Stimulated activated CD8-positive, alpha-beta memory T cell treated with anti-CD3 and anti-CD28 coated beads, Interleukin-7, amount 100 ng/mL, for 1 hour (primary cell): ENCODE measurements at places on chromosomes 6 and 20.
A peak's percentile ranks its signal among the peaks of the same experiment; 100 is the strongest.

DNA sequence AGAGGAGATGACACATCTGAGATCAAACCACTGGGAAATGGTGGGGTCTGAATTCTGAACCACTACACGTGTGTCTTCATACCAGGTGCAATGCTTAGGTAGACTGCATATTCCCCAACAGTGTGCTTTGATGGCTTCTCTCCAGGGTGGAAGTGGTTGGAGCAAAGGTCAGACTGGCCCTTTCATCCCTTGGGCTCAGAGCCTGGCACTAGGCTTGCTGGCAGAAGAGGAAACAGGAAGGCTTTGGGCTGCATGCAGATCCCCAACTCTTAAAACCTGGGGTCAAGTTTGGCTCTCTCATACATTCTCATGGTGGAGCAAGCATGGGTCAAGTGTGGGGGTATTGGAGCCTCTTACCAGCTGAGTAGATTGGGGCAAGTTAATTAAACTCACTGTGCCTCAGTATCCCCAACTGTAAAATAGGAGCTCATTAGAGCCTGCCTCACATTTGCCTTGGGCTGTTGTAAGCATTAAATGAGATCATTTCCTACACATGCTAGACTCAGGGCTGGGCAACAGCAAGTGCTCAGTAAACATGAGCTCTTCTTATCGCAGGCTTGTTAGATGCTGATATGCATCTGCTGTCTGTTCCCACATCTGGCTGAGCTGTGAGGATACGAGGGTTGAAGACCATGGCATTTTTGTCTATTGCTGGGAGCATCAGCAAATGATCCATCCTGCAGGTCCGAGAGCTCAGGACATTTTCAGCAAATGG lies 51.6 kb upstream of the FAM83D start:
- DNase-seq: no peak

GRCh38 chr6:167962711-167963110 lies 34.8 kb upstream of the KIF25 start:
- no peak for DNase-seq

GRCh38 chr6:167839755-167840154 lies 13.0 kb downstream of the AFDN start:
- DNase-seq: no peak

- no peak for DNase-seq
These were observed 4.3 kb downstream of the GFRA4 start for GRCh38 chr20:3658716-3659491.

DNA sequence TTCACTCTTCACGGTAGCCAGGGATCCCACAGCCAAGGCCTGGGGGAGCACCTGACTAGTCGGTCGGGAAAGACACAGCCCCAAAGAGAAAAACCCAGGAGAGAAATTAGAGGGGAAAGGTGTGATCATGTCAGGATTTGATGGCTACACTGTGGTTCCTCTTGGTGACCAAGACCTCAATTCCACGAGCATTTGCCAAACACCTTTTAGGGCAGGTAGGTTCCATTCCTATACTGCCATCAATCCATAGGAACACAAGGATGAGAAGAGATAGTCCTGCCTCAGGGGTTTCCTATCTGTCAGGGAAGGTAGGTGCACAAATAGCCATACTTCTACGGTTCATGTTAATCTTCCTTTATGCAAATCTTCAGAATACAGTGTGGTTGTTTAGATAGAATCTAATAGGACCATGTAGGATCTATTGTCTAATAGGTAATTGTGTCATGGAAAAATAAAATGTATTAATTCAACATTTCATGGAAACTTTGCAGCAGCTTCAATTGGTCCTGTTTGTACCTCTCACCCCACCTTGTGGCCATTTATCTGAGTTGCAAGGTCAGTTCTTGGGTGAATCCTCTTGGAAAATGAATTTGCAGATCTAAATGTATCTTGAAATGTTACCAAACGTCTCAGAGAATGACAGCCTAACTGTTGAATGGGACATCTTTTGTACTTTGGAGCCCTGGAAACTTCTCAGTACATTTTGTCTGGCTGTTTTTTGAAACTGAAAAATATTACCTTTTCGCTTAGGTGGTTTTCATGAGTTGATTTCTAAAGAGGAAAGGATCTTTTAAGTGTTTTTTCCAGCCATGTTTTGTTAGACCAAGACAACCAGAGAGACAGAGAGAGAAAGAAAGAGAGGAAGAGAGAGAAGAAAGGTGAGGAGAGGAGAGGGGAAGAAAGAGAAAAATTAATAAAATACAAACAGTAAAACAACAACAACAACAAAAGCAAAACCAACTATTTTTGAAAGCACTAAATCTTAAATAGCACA lies 33.7 kb upstream of the IYD start:
- no peak for DNase-seq

DNA sequence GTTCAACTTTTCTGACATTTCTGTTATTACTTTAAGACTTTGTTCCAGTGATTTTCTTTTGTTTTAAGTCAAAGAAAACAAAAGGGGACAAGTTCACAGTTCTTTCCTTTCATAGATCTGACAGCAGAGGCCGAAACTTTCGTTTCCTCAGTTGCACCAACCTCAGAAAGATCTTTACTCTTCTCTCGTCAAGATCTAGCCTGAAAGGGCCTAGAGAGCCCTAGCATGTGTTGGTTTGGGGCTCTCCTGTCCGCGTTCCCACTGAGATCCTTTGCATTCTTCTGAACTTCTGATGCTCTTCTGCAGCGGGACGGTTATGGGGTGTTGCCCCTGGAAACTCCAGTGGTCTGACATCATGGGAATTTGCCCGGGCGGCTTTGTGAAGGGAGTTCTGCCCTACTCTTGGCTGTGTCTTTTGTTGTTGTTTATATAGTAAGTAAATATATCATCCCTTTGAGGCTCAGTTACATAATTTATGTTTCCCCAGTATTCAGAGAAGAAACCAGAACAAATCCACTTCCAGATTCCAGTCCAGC lies 129.1 kb downstream of the SASH1 start:
- no peak for DNase-seq

GRCh38 chr6:142561511-142562265 lies 259.9 kb downstream of the ADGRG6 start:
- no peak for DNase-seq

- DNase-seq: no peak
These were observed 40.2 kb upstream of the MRGBP start for GRCh38 chr20:62755817-62756724.

- DNase-seq: no peak
These were observed 61.7 kb downstream of the UTRN start for GRCh38 chr6:144346719-144347447.

DNA sequence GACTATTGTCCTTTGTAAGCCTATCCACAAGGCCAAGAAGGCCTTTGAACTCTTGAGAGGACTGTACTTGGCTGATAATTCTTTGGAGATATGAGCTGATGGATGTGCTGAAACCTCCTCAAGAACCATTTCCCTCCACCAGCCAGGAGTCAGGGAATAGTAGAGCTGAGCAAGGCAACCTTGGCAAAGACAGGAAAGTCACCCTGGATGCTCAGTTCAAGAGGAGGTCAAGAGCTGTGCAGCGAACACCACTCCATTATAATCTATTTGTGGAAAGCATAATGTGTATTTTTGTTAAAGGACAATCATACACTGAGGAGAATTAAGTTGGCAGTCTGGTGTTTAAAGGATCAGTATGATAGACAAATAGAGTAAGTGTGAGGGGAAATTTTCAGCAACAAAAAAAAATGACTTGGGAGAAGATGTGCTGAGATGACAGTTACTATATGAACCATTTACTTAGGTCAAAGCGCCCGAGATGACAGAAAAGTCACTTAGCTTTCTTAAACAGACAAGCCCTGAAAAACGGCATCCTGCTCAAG lies 177.2 kb upstream of the COL21A1 start:
- DNase-seq: no peak

GRCh38 chr20:20814685-20815084 lies 102.2 kb upstream of the RALGAPA2 start:
- DNase-seq: no peak

DNA sequence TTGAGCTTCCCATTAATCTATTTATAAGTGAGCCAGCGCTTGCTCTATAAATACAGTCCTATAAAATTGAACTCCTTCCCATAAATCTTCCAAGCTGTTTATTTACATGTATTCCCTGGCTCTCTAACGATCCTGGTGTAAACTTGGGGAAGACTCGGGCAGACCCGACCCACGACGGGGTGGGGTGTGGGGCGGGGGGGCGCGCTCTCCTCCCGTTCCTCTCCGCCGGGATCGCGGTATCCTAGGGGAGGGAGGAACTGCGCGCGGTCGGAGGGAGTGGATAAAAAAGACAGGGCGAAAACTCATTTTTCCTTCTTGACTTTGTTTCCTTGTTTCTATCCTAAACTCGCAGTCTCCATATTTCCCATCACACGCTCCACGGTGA lies 31.1 kb downstream of the TFAP2B start:
- no peak for DNase-seq

DNA sequence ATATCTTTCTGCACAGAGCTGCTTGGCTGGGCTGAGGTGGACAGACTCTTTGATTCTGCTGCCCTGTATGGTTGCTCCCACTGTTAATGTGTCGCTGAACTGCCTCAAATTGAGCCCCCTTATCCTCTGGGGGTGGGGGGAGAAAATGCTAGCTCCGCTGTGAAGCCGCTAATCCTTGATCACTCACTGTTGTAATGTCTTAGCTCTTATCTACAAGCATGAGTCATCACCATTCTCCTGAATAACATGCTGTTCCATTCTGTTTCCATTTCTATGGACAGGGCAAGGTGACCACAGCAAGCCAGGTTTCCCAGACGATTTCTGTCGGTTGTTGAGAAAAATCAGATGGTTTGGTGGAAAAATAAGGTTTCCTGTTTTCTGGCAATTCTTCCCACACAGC lies 218.4 kb upstream of the GGTLC1 start:
- DNase-seq: no peak

- no peak for DNase-seq
These were observed 580.3 kb upstream of the GJE1 start for GRCh38 chr6:141552463-141552862.

- no peak for DNase-seq
These were observed 284.5 kb downstream of the UST start for GRCh38 chr6:149031201-149031858.

GRCh38 chr6:52337633-52338290 lies 24.2 kb upstream of the PAQR8 start:
- no peak for DNase-seq

DNA sequence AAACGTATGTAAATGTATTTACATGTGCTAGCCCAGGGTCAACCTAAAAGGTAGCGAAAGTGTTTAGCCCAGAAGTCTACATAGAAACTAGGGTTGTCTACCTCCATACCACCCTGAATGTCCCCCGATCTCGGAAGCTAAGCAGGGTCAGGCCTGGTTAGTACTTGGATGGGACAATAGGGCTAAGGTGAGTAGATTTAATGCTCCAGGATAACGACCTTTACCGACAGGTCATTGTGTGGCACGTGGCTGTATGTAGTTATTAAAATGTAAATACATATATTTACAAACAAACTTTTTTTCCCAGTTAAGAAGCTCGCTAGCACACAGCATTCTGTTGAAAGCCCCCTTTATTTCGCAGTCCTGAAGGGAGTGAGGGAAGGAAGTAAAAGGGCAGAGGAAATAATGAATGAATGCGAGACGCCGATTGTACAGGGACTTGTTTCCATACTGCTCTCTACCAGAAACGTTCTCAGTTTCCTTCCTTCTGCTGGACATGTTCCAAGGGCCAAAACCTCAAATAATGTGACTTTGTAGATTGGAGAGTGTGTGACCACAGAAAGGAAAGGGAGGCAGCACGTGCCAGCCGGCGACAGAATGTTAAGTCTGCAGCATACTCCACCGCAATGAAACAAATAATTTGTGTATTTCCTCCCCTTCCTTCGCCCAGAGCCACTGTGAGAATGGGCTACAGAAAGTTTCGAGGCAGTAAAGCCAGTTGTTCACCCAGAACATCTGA lies 612 bp downstream of the ADAT2 start:
- peak; percentile 0 for DNase-seq

- no peak for DNase-seq
These were observed 429.0 kb upstream of the NRSN1 start for GRCh38 chr6:23696992-23697391.

DNA sequence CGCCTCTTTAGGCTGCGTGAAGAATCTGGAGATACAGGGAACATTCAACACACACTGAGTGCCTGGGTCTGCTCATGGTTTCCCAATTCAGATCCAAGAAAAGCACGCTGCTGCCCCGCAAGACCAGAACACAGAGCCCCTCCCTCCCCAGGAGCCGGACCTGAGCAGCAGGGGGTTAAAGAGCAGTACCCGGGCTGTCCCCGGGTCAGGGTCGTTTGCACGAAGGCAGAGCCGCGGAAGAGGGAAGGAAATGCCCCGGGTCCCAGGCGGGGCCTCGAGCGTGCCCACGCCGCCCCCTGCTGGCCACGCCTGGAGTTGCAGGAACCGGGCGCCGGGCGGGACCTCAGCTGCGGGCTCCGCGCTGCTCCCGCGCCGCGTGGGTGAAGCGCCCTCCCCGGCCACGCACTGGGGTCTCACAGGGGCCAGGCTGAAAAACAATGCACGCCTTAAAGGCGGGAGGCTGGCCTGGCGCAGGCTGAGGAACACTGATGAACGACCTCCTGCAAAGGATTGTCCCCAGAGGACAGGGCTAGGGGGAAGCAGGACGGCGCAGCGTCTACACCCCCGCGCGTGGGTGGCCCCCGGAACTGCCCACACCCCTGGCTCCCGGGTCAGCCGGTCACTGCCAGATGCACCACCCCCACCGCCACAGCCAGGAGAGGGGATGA lies 48.9 kb downstream of the ANKRD60 start:
- DNase-seq: peak; percentile 43

GRCh38 chr6:130843575-130844320 lies 16.5 kb downstream of the SMLR1 start:
- no peak for DNase-seq

- DNase-seq: no peak
These were observed 253.6 kb downstream of the ARID1B start for GRCh38 chr6:157030755-157031154.

- no peak for DNase-seq
These were observed 411 bp downstream of the DSN1 start for GRCh38 chr20:36773107-36773596.
